ENCODE measurements at places on chromosomes 12 and 14.

DNA sequence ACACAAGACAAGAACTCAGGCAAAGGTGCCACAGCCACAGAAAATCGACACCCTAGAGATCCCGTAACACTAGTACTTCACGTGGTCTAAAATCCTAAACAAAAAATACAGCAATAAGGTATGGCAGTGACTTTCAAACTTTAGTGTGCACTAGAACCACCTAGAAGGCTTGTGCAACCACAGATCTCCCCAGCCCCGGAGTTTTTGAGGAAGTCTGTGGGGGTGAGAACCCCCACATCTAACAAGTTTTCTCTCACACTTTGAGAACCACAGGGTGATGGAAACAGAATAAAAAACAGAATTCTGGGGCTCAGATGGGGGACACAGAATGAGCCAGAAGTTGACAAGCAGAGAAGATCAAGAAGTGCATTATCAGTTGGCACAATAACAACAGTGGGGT lies 254.0 kb downstream of the ANO6 start:
- no peak for DNase-seq

DNA sequence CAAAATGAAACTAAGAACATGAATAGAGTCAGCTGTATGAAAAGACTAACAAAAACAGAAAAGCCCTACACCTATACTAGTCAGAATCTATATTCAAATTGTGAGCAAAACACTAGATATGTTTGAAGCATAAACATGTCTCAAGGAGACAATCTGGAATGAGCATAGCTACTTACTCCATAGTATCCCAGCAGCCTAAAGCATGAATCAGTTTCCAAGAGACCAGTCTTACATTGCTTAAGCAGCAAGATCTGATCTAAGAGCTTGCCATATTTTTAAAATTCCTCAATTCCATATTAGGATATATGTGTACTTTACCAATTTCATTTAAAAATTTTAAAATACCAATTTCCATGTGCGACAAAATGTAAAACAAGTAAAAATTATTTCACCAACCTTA lies 7.7 kb downstream of the CAPS2 start:
- no peak for DNase-seq

GRCh38 chr14:63134801-63135200 lies 69.4 kb upstream of the RHOJ start:
- DNase-seq: no peak

- DNase-seq: no peak
These were observed 36.4 kb downstream of the ALDH2 start for GRCh38 chr12:111803038-111803626.

DNA sequence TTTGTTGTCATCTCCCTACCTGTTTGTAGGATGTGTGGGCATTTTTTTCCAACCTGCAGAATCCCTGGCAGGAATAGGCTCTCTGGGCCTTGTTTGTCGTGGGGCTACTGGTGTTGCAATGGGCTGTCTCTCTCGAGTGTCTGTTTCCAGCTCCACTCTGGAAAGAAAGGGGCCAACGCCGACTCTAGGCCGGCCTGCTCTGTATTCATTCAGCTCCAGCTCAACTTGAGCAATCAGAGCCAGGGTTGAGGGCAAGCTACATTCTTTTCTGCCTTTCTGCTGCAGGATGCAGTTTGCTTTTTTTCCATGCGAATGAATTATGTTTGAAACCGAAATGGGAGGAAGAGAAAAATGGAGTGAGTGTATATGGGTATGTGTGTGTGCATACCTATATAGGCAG lies 2.3 kb downstream of the JDP2 start:
- no peak for DNase-seq

- DNase-seq: no peak
These were observed 78.5 kb upstream of the RASSF3 start for GRCh38 chr12:64531665-64532334.

DNA sequence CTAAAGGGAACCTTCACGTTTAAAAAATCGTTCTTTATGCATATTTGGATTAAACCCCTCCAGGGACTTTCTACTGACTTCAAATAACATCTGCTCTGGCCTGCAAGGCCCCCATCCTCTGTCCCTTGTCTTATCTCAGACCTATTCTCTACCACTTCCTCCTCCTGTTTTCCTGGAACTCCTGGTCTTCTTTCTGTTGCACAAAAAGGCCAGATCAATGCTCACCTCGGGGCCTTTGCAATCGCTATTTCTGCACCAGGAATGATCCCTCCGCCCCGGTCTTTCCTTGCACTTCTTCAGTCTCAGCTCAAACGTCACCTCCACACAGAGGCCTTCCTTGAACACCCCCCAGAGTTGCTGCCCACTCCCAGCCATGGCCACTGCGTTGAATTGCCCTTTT lies 57.6 kb upstream of the BEGAIN start:
- no peak for DNase-seq

GRCh38 chr14:60106339-60106738 lies 14.6 kb downstream of the PCNX4 start:
- DNase-seq: no peak

DNA sequence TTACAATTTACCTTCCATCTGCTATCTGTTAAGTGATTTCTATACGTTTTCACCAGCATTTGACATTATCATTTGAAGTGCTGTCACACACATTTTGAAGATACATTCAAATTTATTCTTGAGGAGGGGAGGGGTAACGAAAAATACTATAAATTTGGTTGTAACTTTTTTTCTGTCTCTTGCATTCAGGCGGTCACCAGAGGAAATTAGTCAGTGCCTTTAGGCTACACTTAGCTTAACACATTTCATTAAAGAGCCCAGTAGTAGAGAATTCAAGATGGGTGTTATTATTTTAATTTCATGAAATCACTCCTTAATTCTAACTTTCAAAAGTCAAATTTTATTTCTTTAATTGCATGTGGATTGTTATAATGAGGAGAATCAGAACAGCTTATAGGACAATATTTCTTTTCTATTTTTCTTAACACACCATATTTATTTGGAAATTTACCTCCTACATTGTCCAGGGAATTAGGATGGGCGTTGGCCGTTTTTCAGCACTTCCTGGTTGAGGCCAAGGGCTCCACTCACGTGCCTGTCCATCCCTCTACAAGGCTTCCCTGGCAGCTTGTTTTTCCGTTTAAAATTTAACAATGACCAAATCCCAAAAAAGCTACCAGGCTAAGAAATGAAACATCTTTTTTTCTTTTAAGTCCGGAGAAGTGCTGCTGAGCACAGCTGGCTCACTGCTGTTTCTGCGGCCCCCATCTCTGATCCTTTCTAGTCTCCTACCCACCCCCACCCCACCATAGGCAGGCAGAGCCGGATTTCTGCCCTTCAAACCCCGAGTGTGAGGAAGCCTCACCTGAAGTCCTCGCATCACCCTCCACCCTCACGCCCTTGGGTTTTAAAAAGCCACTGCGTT lies 1.1 kb upstream of the FAR2 start:
- no peak for DNase-seq

- DNase-seq: no peak
These were observed 24.2 kb downstream of the CDK17 start for GRCh38 chr12:96375841-96376604.

DNA sequence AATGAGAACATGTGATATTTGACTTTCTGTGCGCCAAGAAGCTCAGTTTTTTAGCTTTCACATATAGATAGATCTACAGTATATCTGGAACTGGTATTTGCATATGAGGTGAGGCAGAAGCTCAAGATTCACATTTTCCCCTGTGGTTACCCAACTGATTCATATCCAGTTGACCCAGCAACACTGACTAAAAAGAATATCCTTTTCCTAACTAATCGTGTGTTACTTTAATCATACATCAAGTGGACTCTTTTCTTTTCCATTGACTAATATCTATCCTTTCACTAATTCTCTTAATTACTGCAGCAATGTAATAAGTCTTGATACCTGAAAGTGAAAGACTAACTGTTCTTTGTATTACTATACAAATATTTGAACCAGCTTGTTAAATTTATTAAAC lies 236.1 kb downstream of the AEBP2 start:
- DNase-seq: no peak

DNA sequence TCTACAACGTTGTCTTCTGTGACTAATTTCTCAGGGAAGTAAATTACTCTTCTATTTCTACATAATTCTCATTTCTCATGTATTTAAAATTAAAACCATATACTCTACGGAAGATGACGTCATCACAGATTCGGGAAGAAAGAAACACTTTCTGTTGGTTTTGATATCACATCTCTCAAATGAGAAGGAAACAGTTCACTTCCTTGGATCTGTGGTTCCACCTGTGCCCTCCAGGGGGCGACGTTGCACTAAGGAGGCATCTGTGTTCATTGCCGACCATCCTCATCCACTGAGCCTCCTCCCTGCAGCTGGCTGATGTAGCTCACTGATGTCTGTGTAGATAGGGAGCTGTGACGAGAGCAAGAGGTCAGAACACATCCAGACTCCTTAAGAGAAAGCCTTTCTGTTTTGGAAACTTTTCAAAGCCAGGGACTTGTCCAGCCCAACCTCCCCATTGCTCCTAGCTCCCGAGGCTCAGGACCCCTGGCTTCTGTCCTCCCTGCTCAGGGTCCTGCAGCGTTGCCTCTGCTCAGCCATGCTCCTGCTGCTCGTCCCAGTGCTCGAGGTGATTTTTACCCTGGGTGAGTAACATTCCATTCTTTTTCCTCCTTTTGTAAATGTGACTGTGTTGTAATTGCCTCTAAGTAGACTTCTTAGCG lies 172.7 kb upstream of the OR4E1 start:
- DNase-seq: peak; percentile 63

GRCh38 chr12:126474703-126475102 lies 1409.5 kb downstream of the AACS start:
- DNase-seq: no peak

DNA sequence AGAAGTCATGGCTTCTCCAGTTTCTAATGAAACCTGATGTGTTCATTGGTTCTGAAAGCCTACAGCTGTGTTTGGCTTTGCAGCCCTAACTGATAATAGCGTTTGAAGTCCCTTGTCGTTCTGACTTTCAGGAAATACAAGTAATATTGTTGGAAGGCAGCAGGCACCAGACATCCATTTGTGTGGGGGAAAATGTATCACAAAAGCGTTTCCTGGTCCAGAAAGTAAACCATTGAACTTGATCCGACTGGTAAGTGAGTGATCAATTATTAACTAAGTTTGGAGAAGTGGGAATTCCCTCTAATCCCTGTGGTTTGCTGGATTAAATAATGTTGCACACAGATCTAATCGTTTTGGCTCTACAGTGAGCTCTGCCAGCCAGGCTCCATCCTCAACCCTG lies 77.3 kb upstream of the LTA4H start:
- DNase-seq: no peak

- DNase-seq: no peak
These were observed 32.3 kb upstream of the CLIP1 start for GRCh38 chr12:122454739-122455138.

- no peak for DNase-seq
These were observed 140.3 kb downstream of the RERGL start for GRCh38 chr12:17949558-17950141.

- no peak for DNase-seq
These were observed 820.5 kb upstream of the SEL1L start for GRCh38 chr14:82354126-82354525.

DNA sequence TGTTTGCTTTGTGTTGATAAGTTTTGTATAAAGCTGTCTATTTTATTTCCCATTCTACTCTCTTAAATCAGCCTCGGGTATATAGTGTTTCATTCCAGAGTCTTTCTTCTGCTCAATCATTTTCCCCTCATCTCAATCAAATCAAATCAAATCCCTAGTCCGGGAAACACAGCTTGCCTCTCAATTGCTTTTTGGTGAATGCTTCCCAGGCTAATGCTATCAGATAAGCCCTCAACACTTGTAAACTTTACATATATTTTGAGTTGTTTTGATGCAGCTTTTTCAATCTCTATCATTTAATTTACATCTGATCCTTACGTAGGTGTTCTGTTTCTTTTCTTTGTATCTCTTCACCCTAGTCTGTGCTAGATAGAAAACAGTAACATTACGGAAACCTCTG lies 416.7 kb upstream of the PDE3A start:
- no peak for DNase-seq

DNA sequence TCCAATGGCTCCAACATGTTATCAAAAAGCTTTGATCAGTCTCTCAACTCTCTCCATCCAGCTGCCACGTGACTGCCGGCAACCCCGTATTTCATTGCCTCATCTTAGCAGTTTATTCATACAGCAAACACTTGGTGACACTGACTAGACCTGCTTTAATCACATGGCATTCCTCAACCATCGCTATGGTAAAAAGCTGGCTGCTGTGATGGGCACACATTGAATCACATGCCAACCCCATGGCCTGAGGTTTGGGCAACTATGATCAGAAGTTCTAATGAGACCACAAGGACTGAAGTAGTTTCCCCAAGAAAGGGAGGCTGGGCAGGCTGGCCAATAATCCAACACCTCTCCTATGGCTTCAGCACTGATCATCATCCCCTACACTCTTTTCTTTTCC lies 40.6 kb upstream of the TAS2R42 start:
- no peak for DNase-seq

GRCh38 chr14:103116636-103117035 lies 6.6 kb upstream of the TNFAIP2 start:
- DNase-seq: no peak

DNA sequence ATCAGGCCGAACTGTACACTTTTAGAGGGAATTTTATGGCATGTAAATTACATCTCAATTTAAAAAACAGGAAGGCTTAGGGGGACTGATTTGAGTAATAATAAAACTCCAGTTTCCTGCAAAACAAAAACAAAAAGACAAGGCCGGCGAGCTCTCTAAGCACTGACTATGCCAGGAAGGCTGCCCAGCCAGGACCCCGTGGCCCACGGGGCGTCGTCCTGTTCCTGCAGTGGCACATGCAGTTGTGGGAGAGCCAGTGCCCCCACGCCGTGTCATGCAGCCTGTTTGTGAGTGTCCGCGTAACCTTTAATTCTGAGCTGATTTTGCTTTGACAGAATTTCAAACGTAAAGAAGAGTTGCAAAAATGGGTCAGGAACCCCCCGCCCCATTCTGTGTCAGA lies 10.5 kb downstream of the XRCC3 start:
- DNase-seq: no peak

GRCh38 chr12:57958061-57958657 lies 16.8 kb downstream of the ATP23 start:
- DNase-seq: no peak

DNA sequence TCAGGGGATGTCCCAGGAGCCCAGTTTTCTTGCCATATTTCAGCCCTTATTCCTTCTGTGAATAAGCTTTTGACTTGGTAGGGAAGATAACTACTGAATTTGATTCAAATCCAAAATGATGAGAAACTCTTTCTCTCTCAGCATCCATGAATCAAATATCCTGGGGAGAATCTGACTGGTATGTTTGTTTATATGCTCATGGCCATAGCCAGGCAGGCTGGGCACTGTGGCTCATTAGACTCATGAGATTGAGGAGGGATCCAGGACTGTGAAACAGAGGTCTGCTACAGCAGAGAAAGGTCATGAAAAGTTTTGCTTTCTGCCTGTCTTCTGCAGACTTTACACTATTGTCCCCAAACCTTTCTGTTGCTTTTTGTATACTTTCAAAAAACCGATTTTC lies 346.4 kb upstream of the ATP2B1 start:
- DNase-seq: no peak

- DNase-seq: no peak
These were observed 190.3 kb upstream of the RASSF8 start for GRCh38 chr12:25768151-25768550.

GRCh38 chr12:124893792-124894516 lies 20.5 kb downstream of the UBC start:
- no peak for DNase-seq
